HuH-7.5 (cell line): ENCODE measurements at places on chromosomes 13 and 19.

DNA sequence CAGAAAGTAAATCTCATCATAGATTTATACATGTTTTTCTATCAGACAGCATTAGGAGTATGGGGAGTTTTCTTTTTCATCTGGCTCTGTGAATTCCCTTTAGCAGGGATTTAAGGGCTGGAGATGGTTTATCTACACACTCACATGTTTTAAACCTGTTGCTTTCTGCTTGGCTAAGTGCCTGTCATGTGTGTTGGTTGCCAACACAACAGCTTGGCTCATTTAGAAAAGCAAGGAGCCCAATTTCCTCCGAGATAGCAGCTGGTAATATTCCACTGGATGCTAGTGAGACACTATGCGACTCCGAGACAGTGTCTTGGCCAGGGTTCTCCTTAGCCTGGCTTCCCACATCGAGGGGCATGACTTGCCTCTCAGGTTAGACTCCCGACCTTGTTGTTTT is 83.3 kb downstream of the KLF5 start:
- no peak for DNase-seq

DNA sequence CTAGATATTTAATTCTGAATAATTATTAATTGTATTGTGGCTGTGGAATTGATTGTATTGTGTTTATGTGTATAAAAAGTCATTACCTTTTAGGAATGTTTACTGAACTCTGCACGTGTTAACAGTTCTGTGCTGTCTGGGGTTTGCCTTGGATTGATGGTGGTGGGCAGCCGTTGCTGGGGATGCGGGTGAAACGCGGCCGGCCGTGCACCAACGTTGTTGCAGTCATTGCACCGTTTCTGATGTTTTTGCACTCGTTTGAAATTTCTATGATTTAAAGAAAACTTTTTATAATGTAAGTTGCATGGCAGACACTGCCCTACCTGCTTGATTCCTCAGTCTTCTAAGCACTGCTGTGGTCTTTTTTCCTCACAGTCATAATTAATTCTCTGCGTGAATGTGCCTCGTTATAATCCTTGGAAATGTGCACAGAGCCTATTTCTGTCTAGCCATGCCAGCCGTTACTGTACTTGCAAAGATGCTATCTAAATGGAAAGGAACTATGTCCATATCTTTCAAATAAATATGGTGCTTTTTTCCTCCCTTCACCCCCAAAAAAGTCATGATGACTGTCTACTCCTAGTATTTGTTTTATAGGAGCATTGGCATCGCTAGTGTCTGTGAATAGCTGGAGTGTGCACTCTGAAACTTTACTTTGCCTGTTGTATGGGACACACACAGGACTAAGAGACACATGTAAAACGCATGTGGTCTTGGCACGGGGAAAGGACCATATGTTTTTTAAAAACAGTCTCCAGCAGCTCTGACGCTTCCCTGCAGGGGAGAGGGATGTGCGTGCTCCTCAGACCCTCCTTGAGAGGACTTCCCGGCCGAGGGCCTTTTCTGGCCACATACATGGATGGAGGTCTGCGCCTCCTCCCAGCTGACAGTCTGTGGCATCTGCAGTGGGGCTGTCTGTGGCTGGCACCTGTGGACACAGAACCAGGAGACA is 40.7 kb upstream of the MCF2L start:
- no peak for DNase-seq

- no peak for DNase-seq
Observed at GRCh38 chr13:46556418-46556779, 3.4 kb downstream of the LRCH1 start.

- DNase-seq = no peak
Observed at GRCh38 chr19:858284-858683, 1.2 kb upstream of the CFD start.

GRCh38 chr13:112648101-112648500 is 41.7 kb upstream of the ATP11A start:
- no peak for DNase-seq

DNA sequence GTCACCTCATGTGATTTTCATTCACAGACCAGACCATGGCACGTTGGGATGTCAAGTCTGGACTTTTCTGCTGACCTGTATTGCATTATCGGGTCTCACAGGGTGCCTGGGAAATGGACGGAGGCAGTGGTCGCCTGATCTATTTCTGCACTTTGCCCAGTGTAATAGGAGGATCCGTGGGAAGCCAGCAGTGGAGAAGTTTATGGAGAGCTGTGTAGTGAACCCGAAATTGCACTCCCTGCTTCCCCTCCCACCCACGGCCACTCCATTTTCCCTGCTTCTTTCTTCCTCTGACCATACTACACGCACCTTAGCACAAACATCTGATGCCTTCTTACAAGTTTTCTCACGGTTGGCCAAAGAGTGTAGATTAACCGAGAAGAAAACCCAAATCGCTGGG is 16.9 kb downstream of the EFNB2 start:
- no peak for DNase-seq

DNA sequence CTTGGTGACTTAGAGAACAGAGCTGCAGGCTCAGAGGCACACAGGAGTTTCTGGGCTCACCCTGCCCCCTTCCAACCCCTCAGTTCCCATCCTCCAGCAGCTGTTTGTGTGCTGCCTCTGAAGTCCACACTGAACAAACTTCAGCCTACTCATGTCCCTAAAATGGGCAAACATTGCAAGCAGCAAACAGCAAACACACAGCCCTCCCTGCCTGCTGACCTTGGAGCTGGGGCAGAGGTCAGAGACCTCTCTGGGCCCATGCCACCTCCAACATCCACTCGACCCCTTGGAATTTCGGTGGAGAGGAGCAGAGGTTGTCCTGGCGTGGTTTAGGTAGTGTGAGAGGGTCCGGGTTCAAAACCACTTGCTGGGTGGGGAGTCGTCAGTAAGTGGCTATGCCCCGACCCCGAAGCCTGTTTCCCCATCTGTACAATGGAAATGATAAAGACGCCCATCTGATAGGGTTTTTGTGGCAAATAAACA is 9.9 kb downstream of the APOC1 start:
- peak; percentile 70 for DNase-seq

DNA sequence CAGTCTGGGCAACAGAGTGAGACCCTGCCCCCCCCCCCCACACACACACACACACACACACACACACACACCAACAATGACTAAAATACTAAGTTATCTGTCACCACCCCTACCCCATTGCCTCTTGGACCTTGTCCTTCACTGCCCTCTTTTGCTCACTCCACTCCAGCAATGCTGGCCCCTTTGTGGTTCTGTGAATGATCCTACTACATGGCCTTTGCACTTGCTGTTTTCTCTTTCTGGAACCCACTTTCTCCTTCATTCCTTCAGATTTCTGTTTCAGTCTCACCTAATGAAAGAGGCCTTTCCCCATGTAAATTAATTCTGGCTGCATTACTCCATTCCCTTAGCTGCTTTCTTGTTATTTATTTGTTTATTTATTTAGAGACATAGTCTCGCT is 2.5 kb upstream of the SAMD4B start:
- DNase-seq = no peak
